ENCODE measurements at places on chromosomes 2 and 18.
A peak's percentile ranks its signal among the peaks of the same experiment; 100 is the strongest.

- no peak for DNase-seq
These were observed 567.8 kb upstream of the KLHL29 start for GRCh38 chr2:22817197-22817596.

DNA sequence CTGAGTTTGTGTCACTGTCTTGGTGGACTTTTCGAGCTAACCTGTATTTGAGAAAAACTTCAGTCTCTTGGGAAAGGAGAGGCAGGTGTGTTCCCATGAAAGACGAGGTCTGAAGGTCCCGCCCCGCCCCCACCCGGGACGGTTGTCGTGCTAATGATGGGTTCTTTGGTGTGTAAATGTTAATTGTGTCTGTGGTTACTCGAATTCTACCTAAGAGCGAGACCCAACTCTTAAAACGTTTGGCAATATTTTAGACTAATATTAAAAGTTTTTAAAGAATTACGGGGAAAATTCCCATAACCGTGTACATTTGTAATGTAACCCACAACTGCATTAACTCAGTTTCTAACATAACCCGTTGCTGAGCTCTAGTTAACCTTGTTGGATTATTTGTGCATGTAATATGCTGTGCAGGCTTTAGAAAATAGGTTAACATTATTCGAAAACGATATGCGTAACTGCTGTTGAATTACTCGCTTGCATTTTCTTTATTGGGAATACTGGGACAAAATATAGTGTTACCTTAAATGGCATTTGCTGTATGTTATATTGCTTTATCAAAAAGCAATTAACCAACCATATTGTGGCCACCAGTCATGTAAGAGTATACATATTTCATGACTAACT is 833 bp downstream of the EPB41L5 start:
- no peak for DNase-seq

- no peak for DNase-seq
These were observed 1.9 kb upstream of the GRP start for GRCh38 chr18:59218018-59218417.

- DNase-seq, result no peak
These were observed 727.6 kb upstream of the SOX11 start for GRCh38 chr2:4964579-4964978.

DNA sequence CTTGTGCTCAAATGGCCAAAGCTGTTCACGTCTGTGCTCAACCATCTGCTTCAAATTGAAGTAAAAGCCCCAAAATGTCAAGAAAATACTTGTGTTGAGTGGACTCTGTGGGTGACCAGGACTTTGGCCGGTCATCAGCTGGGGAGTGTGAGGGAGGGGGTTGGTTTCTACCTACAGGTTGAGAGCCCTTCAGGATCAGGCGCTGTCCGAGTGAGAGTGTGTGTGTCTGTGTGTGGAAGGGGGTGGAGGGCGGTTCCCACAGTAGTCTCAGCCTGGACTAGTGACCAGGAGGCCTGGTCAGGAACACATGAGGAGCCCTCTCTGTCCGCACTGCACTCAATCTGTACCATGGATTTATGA is 34.2 kb downstream of the ATOH8 start:
- DNase-seq, result no peak

DNA sequence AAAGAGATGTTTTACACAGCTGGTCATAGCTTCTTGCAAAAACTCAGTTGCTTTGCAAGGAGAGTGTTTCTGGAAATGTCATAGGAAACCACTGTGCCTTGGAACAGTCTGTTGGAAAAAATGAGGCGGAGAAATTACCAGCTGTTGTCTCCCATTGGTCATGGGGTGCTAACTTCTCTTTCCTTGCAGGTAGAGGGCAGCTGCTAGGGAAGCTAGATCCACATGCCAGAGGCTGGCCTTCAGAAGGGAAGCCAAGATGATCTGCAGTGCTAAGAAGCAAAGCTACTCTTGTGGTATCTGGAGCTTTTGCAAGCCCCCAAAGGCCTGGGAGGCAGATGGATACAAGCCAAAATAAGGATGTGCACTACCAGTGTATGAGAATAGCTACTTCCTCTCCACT is 34.8 kb upstream of the LAMA1 start:
- no peak for DNase-seq

- DNase-seq, result no peak
These were observed 14.6 kb upstream of the LRRFIP1 start for GRCh38 chr2:237612527-237613357.

GRCh38 chr18:45802814-45803492 is 22.5 kb upstream of the SIGLEC15 start:
- no peak for DNase-seq

GRCh38 chr18:23851470-23852002 is 162.3 kb downstream of the LAMA3 start:
- no peak for DNase-seq

- DNase-seq, result no peak
These were observed 108.6 kb downstream of the CRIM1 start for GRCh38 chr2:36464006-36464721.

DNA sequence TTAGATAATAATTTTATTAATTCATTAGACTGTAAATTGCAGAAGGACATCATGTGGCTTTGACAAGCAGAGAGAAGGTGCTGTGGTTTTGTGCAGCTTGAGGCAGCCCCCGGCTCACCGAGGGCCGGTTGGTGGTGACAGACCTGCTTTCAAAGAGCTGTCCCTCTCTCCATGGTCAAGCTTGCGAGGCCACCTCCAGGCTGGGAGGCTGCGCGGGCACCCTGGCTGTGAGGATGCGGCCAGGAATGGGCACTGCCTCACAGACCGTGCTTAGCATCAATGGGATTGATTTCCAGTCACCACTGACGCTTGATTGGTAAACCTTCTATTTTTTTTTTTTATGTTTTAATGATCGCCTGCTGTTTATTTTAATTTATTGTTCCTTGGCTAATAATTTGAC is 690.9 kb downstream of the GALR1 start:
- DNase-seq, result no peak

GRCh38 chr2:217685255-217685605 is 317.6 kb downstream of the TNS1 start:
- DNase-seq, result no peak

DNA sequence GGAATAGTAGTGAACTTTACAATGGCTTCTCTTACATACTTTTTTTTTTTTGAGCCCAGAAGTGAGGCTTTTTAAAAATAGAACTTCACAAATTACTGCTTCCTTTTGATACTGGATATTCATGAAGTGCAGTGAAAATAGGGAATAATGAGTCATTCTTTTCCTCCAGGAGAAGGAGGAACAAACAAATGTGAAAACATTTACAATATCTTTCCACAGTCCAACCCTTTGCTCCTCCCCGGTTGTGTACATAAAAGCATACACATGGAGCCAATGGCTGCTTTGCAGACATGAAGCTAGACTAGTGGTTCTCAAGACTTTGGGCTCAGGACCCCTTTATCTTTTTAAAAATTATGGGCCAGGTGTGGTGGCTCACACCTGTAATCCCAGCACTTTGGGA is 266.9 kb downstream of the GBX2 start:
- DNase-seq, result no peak

GRCh38 chr2:173858291-173858731 is 106.9 kb downstream of the SP3 start:
- no peak for DNase-seq

GRCh38 chr2:190280565-190281350 is 38.9 kb downstream of the HIBCH start:
- no peak for DNase-seq

GRCh38 chr2:26081556-26081955 is 47.7 kb downstream of the RAB10 start:
- no peak for DNase-seq

- DNase-seq, result no peak
These were observed 12.3 kb upstream of the POLI start for GRCh38 chr18:54257015-54257414.

DNA sequence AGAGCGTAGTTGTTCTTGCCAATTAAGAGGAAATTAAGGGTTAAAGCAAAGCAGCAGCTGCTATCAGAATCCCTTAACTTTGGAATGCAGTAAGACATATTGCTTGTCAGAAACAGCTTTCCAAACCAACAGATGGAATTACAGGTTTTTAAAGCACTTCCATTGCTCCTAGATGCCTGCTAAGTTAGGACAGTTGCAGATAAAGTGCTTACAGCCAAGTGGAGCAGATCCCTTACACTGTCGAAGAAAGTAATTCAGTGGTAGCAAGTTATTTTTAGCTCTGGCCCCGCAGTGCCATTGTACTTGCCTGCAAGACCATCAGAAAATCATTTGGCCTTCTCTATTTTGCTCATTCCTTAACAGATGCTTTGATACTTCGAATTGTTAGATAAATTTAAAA is 5.4 kb downstream of the PDK1 start:
- DNase-seq, result no peak

DNA sequence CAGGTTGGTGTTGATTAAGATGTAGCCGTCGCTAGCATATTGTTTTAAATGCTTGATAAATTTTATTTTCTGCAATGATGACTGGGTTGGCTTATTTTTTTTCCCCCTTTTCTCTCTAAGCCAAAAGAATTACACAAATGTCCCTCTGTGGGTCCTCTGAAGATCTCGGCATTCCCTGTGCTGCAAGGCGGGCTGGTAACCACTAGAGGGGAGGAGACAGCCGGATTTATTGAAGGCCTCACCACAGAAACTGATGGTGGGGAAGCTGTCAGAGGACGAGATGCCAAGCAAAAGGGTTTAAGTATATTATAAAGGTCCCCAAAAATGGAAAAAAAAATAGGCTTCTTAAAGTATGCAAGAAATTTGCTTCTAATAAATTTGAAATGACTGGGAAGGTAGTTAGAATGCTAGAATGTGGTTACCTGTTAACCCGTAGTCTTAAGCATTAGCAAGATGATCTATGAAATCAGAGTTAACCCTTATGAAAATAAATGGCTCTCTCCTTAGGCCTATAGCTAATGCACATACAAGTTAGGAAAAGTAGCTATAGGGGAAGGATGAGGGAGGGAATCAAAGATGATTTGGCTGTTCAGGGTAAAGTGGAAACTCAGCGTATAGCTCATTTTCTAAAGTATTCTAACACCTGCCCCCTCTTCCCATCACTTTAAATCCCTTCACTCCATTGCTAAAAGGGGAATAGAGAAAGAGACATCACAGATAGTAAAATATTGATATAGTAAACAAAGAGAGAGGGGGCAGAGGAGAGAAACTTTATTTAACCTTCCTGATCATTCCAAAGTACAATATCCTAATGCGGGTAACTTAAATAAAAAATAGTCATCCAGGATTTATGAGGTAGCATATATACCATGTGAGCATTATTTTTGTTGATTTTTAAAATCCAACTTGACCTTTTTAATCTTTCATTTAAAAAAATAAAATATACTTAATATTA is 894.5 kb upstream of the POU3F3 start:
- DNase-seq, result no peak

DNA sequence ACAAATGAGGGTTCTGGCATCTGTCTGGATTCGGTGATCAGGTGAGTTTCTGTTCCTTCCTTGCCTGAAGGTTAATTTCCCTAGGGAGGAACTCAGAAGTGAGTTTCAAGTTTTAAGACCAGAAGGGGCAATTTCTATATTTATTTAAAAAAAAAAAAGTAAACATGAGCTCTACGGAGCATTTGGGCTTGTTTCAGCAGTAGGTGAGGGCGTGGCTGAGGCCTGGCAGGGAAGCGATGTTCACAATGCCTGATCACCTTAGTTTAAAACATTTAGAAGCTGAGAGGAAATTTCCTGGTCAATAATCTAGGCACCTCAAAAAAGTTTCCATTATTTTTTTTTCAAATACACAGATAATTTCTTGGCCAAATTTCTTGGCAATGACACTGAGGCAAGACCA is 629.1 kb downstream of the DPP10 start:
- DNase-seq, result no peak

DNA sequence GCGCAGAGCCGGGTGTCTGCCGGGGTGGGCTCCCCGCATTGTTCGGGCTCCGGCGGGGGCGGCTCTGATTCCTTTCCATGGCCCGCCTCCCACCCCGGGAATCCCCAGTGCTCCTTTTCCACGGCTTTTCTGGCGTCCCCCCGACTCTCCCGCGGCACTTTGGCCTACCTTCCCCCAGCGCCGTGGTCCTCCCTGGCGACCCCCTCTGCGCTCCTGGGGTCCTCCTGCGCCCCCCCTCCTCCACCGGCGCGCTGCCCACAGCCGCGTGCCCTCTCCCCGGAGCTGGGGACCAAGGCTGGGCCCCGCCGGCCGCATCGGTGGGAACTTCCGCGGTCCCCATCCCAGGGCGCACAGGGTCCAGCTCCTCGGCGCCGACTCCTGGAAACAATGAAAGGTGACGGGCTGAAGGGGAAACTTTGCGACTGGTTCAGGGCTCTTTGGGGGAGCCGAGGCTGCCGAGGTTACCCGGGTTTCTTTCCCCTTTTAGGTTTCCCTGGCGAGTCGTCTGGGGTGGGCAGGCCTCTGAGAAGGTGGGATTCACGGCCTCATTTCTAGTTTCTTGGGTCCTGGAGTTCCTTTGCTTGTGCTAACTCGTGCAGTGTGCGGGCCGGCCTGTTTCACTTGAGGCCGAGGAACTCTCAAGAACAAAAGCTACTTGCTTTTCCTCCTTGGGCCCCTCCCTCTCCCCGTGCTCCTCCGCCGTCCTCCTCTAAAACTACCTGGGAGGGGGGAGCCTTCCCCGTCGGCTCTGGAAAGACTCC is 2.2 kb downstream of the TGIF1 start:
- peak; percentile 46 for DNase-seq

GRCh38 chr2:198441246-198441645 is 636.9 kb downstream of the PLCL1 start:
- DNase-seq, result no peak

DNA sequence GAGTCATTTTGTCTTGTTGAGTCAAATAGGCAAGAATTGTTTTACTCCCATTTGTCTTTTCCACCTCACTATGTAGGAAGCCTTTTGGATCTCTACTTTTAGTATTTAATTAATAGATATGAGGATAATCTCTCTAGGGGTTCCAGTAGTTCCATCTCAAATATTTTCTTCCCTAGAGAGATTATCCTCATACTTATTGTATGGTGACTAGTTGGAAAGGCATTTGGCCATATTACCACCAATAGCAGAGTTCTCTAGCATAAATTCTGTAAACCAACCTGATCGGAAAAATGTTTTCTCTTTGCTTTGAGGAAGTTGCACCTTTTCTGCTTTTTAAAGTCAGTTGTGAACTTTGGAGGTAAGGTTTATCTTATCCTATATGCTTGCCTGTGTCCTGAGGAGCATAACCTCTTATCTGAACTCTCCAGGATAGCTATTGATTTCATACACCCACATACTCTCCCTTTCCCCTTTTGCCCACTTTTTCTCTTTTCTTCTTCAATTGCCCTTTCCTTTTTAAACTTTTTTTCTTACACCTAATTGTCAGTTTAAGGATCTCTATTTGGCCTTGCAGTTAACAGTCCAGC is 100.8 kb downstream of the GALNT1 start:
- no peak for DNase-seq

- DNase-seq, result peak; percentile 45
These were observed 45.2 kb downstream of the ADNP2 start for GRCh38 chr18:80154293-80154692.

DNA sequence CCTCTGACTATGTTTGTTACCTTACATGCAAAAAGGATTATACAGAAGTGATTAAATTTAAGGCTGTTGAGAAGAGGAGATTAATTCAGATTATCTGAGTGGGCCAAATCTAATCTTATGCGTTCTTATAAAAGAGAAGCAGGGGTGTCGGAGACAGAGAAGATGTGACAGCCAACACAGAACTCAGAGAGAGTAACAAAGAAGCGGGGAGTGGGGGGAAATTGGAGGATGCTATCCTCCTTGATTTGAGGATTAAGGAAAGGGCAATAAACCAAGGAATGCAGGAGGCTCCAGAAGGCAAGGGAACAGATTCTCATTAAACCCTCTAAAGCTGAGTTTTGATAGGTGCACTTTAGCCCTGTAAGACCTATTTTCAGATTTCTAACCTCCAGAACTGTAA is 291.3 kb upstream of the REG3G start:
- DNase-seq, result no peak
